ENCODE measurements at places on chromosomes 12 and 14.
A peak's percentile ranks its signal among the peaks of the same experiment; 100 is the strongest.

DNA sequence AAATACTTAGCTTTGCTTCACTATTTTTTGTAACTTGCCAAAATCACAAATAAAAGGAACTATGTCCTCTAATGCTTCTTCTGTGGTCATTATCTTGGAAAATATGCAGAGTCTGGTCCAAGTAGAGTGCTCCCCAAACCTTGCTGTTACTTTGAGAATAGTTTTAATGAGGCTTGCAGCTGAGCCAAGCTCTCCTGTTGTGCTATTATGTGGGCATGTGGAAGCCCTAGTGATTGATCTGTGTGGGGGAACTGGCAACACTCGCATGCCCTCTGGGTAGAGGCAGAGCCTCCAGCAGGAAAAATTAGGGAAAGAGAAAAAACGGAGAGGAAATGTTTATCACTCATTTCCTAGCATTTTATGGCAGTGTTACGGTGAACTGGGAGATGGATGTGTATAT lies 473.1 kb downstream of the EGLN3 start:
- DNase-seq = no peak

- peak; percentile 37 for DNase-seq
These were observed 29.3 kb downstream of the ZCRB1 start for GRCh38 chr12:42296503-42297109.

DNA sequence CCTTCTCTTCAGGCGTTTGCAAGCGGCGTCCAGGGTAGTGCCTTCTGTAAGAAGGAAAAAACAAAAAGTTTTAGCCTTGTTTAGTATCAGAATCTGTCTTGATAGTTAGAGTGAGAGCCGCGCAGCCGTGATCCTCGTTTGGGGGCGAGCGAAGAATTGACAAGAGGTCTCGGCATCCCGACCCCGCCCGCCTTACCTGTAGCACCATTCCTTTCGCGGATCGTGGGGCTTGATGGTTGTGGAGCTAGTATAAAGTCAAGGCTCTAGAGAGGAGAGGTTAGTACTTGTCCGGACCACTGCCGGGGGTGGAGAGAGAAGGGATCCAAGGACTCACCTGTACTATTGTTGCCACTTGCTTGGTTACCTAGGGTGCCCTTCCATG lies 494 bp downstream of the TMTC3 start:
- DNase-seq = no peak

DNA sequence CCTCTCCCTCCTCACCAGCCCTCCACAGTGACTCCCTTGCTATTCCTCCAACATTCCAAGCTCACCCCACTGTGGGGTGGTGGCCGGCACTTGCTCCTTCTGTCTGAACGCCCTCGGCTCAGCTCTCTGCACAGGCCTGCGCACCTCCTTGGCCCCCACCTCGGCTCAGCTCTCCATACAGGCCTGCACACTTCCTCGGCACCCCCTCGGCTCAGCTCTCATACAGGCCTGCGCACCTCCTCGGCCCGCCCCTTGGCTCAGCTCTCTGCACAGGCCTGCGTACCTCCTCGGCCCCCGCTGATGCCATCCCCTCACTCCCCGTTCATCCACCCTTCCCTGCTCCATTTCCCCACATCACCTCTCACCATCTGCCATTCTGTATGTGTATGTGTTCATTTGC lies 332.7 kb upstream of the FKBP4 start:
- no peak for DNase-seq

GRCh38 chr14:68322940-68323620 lies 469.8 kb downstream of the ZFP36L1 start:
- DNase-seq = no peak

- no peak for DNase-seq
These were observed 58.4 kb downstream of the SLC25A47 start for GRCh38 chr14:100381395-100382105.

- peak; percentile 88 for DNase-seq
These were observed 15.9 kb downstream of the TAOK3 start for GRCh38 chr12:118356809-118357256.

DNA sequence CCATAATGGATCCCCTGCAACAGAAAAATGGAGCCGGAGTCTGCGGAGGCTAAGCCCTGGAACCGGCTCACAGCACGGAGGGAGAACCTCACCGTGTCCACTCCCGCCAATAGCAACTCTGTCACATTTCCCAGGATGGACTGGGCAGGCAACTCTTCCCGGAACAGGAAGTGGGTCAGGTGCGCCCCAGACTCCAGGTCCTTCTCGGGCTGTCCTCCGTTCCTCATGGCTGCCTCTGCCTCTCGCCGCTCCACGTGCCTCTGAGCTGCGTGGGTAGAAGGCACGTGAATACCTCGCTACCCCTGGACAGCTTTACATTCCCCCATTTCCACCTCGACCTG lies 2.2 kb downstream of the CYP27B1 start:
- no peak for DNase-seq

GRCh38 chr14:100988011-100988410 lies 84.5 kb upstream of the RTL1 start:
- no peak for DNase-seq

DNA sequence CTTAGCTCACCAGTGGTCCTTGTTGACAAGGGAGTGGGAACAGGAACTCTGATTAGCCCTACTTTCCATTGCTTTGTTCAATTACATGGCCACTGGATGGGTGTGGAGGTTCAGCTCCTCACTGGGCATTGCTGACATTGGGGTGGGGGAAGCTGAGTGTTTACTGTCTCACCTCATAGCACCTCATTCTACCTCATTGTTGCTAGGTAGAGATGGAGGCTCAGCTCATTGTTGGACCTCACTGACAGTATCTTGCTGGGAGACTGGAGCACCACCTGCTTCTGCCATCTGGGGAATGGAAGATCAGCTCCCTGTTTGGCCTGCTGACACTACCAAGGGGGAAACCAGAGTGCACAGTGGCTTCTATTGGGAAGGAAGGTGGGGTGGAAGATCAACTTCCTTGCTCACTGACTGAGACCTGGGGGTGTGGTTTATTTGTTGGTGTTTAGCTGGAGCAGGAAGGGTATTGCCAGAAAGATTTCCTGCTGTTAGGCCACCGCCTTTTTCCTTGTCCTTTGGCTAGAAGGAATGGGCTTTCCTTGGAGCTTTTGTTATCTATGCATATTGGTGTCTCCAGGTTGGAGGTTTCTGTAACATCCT lies 1.3 kb upstream of the OR4E2 start:
- DNase-seq = no peak

- no peak for DNase-seq
These were observed 28.6 kb upstream of the BATF start for GRCh38 chr14:75493592-75494087.

DNA sequence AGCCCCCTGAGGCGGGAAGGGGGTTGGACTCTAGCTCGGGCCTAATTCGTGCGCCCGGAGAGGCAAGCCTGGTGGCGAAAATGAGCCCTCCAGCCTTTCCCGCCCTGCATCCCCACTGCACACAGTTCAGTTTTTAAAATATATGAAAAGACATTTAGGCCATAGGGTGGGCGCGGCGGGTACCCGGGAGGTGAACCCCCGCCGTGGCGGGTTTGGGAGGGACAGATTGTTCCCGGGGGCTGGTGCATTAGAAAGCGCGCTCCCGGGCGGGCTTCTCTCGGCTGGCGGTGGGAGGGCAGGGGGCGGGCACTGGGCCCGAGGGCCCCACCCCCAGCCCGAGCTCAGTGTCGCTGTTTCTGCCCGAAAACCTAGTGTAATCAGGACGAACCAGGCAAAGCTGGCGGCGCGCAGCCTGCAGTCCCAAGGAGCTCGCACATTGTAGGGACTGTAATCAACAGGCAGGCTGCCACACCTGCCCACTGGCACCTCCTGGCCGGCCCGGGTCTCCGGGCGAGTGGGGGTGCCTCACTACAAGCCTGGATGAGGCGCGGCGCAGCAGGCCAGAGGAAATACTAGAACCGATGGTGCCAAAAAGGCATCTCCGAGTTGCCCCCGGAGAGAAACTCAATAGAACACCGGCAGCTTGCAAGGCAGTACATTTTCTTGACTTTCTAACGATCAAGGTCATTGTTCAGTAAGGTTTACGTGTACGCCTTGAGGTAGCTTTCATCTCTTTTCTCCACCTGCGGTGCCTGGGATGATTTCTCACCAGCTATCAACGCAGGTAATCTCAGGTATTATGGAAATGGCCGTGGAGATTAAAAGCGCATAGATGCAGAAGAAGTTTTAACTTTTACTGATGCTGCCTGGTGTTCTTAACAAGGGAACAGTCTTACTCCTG lies 764 bp upstream of the SPTB start:
- DNase-seq = no peak

GRCh38 chr14:56248442-56248841 lies 130.2 kb downstream of the PELI2 start:
- no peak for DNase-seq

DNA sequence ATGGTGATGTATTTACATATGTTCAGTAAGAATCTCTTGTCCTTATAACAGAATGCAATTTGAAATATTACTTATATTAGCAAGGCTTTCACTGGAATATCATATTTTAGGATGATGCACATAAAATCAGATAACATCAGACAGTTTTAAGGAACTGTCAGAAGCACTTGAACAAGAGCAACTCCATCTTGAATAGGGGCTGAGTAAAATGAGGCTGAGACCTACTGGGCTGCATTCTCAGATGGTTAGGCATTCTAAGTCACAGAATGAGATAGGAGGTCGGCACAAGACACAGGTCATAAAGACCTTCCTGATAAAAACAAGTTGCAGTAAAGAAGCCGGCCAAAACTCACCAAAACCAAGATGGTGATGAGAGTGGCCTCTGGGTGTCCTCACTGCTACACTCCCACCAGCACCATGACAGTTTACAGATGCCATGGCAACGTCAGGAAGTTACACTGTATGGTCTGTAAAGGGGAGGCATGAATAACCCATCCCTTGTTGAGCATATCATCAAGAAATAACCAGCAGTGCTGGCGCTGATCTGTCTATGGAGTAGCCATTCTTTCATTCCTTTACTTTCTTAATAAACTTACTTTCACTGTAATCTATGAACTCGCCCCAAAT lies 27.6 kb upstream of the ETV6 start:
- peak; percentile 10 for DNase-seq

GRCh38 chr12:99609455-99610181 lies 37.9 kb upstream of the GARIN6 start:
- DNase-seq = no peak

DNA sequence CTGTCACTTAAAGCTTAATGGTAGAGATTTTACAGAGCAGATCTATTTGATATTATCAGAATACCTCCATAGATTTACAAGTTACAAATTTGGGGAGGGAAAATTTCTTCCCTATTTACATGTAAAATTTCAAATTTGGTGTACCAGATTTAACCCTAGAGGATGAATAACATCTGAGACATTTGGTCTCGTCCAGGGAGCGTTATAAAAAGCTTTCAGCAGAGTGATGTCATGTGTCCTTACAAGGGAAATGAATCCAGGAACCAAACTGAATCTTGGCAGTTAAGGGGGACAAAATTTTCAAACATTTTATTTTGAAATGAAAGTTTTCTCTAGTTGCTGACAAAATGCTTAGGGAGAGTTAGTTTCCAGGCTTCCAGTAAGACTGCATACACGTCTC lies 4.5 kb upstream of the CDK17 start:
- peak; percentile 40 for DNase-seq

DNA sequence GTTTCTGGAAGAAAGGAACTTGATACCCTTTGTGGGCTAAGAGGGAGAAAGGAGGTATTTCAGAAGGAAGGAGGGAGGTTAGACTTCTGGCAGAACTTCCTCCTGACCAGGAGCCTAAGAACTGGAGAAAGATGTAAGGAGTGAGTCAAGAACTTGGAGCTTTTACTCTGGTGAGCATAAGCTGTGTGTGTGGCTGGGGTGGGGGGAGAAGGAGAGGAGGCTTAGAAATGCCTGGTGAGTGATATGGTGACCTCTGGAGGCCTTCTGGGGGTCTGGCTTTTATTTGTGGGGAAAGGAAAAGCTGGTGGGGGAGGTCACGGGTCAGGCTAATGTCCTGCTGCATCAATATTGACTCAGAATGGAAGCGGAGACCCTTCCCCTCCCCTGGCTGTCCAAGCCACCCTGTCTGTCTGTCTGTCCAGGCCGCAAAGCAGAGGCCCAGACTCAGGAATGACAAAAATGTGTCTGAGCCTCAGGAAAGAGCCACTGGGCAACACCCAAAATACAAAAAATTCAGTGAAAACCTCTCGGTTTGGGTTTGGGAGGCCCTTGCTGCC lies 4.8 kb downstream of the LRP1 start:
- DNase-seq = no peak

GRCh38 chr12:49968471-49968870 lies 4.3 kb upstream of the AQP6 start:
- DNase-seq = no peak

DNA sequence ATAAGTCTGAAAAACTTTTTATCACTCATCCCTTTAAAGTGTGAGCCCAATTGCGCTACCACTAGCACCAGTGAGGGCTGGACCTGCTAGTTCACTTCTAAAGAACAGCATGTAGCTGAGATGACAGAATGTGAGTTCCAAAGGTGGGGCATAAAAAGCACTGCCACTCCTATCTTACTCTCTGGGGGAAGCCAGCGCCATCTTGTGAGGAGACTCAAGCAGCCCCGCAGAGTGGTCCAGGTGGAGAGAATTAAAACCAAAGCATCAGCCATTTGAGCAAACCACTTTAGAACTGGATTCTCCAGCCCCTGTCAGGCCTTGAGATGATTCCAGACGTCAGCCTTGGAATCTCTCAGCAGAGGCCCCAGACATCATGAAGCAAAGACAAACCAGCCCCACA lies 39.9 kb downstream of the TMEM132D start:
- DNase-seq = no peak

- DNase-seq = no peak
These were observed 338.4 kb downstream of the FUT8 start for GRCh38 chr14:65750906-65751305.

GRCh38 chr14:20681348-20682126 lies 2.8 kb upstream of the RNASE4 start:
- DNase-seq = peak; percentile 88

- DNase-seq = no peak
These were observed 16.9 kb downstream of the BCL2L14 start for GRCh38 chr12:12087693-12088034.

GRCh38 chr12:128853600-128854197 lies 421 bp downstream of the GLT1D1 start:
- no peak for DNase-seq

- no peak for DNase-seq
These were observed 59.0 kb downstream of the GALNT16 start for GRCh38 chr14:69318901-69319475.

DNA sequence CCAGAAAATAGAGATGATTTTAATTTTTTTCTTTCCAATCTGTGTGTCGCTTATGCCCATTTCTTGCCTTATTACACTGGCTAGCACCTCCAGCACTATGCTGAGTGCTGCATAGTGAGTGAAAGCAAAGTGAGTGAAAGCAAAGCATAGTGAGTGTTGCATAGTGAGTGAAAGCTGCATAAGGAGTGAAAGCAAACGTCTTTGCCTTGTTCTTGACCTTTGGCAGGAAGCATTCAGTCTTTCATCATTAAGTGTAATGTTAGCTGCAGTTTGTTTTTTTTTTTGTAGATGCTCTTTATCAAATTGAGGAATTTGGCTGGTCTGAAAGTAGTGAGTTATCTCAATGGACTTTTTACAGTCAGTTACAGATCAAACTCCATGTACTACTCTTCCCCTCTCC lies 6.9 kb upstream of the CORO1C start:
- DNase-seq = peak; percentile 62

- DNase-seq = no peak
These were observed 49.9 kb downstream of the SYNE3 start for GRCh38 chr14:95466506-95466905.

- DNase-seq = no peak
These were observed 184.4 kb upstream of the FKBP4 start for GRCh38 chr12:2610358-2610757.

All from suppressor macrophage treated with lipopolysaccharide for 4 hours (primary cell).